ENCODE measurements at places on chromosomes 13 and 19. TPM values are rescaled to one million over a fixed set of nuclear protein-coding genes. Genes with fewer than 3 reads are reported as not detected.

The ATP8A2 gene
- 0.50 TPM for total RNA-seq

The ZNF324 gene
- total RNA-seq, result 9.1 TPM

The EFNA2 gene
- not detected for total RNA-seq

The THSD8 gene
- total RNA-seq, result not detected

The FCER2 gene
- not detected for total RNA-seq

The ZNF154 gene
- 1.0 TPM for total RNA-seq

The CGB7 gene
- 0.34 TPM for total RNA-seq

The KIR3DL2 gene
- total RNA-seq, result not detected

The NAPSA gene
- total RNA-seq, result 0.45 TPM

The IQCN gene
- total RNA-seq, result 0.30 TPM

The AXL gene
- total RNA-seq, result 379 TPM

Data from bronchus fibroblast of lung (primary cell).